ENCODE measurements at places on chromosomes 11 and 22. TPM values are rescaled to one million over a fixed set of nuclear protein-coding genes. Genes with fewer than 3 reads are reported as not detected.
A peak's percentile ranks its signal among the peaks of the same experiment; 100 is the strongest.

Gene KCNA4
- total RNA-seq = not detected

Gene TENM4
- 5.0 TPM for total RNA-seq

Gene CEP126
- 4.3 TPM for total RNA-seq

Gene SYCE3
- 1.2 TPM for total RNA-seq

Gene NXPE2
- not detected for total RNA-seq

Gene SSTR3
- not detected for total RNA-seq

Gene KRTAP5-1
- total RNA-seq = not detected

Gene ANKK1
- total RNA-seq = 1.3 TPM

Gene RPLP2
- 2,142 TPM for total RNA-seq

Gene RBMXL2
- not detected for total RNA-seq

- H3K27me3 ChIP-seq = no peaks in the 10 kb centered on the region
- H3K27ac ChIP-seq = no peak overlapping the region
- H3K36me3 ChIP-seq = no peaks in the 10 kb centered on the region
- H3K4me1 ChIP-seq = no peaks in the 10 kb centered on the region
Measured at GRCh38 chr11:96045622-96046456, 121.9 kb upstream of the MTMR2 start.

DNA sequence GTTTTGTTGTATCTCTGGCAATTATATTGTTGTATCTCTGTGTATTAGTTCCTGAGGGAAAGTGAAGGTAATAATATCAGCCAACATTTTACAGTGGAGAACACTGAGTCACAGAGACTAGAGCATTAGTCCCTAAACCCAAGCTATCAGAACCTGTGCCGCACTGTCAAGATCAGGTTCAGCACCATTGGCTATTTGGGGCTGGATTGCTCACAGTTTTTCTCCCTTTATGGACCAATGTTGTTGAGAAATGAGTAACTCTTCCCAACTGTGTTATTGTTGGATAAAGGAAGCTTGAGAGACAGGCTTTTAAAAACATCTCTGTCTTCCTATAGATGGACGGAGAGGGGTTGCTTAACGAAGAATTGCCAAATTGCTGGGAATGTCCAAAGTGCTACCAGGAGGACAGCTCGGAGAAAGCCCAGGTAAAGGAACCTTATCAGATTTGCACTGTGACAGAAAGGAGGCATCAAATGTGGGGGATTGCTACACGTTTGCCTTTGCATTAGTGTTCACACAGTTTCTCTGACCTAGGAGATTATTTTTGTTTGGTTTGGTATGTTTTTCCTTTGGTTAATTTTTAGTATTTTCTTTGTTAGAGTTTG lies 18.2 kb upstream of the GRK2 start:
- DNase-seq = no peak
- H3K27me3 ChIP-seq = no peaks in the 10 kb centered on the region
- peak overlapping the region; percentile 81 for H3K27ac ChIP-seq
- peak overlapping the region; percentile 10 for H3K4me3 ChIP-seq

- no peaks in the 10 kb centered on the region for H3K27me3 ChIP-seq
- peak overlapping the region; percentile 100 for H3K27ac ChIP-seq
- peaks cover 25% of the 10 kb centered on the region for H3K4me1 ChIP-seq
- H3K4me3 ChIP-seq = peak overlapping the region; percentile 96
- no peak for DNase-seq
Measured at GRCh38 chr22:46083383-46084350, 66.7 kb upstream of the PPARA start.

DNA sequence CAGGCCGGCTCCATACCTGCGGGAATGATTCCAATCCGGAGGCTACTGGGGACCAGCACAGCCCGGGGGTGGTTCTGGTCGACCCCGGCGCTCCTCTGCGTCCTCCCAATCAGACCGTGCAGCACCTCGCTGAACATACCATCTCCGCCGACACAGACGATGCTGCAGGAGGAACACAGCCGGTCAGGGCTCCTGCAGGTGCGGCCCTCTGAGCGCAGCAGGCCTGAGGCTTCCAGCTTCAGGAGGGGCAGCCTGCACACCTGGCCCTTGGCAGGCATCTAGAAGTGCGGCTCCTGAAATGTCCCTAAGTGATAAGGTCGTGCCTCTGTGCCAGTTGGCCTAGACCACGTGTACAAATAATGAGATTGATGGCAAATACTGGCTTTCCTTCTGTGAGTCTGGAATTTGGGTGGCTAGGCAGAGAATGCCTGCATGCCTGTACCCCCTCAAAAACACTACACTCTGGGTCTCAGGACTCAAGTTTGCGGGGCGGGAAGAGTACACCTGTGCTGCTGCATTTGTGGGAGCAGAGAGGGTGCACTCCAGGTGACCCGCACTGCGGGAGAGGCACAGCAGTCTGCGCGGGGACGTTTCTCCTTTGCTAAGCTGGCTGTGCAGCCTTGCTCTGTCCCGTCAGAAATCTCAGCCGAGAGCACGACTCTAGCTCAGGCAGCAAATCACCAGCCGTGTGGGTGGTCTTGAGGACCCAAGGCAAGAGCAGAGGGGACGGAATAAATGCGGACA lies 30.1 kb downstream of the CERK start:
- no peaks in the 10 kb centered on the region for H3K27me3 ChIP-seq
- no peak overlapping the region for H3K4me3 ChIP-seq
- H3K36me3 ChIP-seq = peaks cover 66% of the 10 kb centered on the region
- DNase-seq = no peak

GRCh38 chr11:14669958-14670357 lies 26.4 kb downstream of the PDE3B start:
- no peaks in the 10 kb centered on the region for H3K36me3 ChIP-seq
- no peak for DNase-seq
- H3K4me1 ChIP-seq = peaks cover 9% of the 10 kb centered on the region
- no peak overlapping the region for H3K4me3 ChIP-seq
- no peaks in the 10 kb centered on the region for H3K27me3 ChIP-seq

DNA sequence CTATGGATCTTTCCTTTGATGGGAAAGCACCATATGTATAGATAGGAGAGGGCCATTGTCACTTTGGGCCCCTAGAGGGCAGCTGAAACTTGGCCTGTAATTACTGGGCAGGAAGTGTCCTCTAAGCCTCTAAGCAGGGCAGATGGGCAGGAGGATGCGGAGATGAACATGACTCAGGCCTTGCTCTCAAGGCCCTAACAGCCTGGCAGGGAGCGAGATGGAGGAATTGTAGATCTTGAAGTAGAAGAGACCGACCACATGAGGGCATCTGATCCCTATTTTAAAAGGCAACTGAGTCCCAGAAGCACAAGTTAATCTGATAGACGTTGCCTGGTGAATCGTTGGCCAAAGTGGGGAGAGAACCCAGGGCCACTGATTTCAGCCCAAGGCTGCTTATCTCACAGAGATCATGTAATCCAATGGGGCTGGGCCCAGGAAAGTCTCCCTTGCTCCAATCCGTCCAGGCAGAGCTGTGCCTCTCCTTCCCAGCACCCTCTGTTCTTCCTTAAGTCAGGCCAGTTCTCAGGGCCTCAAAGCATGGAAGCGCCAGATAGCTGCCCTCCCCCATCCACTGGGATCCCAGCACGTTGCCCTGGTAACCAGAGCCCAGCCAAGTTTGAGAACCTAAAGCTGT lies 2.5 kb upstream of the SEPTIN3 start:
- H3K27ac ChIP-seq = no peak overlapping the region
- no peak overlapping the region for H3K4me3 ChIP-seq
- no peaks in the 10 kb centered on the region for H3K36me3 ChIP-seq
- peaks cover 6% of the 10 kb centered on the region for H3K4me1 ChIP-seq
- DNase-seq = peak; percentile 76

DNA sequence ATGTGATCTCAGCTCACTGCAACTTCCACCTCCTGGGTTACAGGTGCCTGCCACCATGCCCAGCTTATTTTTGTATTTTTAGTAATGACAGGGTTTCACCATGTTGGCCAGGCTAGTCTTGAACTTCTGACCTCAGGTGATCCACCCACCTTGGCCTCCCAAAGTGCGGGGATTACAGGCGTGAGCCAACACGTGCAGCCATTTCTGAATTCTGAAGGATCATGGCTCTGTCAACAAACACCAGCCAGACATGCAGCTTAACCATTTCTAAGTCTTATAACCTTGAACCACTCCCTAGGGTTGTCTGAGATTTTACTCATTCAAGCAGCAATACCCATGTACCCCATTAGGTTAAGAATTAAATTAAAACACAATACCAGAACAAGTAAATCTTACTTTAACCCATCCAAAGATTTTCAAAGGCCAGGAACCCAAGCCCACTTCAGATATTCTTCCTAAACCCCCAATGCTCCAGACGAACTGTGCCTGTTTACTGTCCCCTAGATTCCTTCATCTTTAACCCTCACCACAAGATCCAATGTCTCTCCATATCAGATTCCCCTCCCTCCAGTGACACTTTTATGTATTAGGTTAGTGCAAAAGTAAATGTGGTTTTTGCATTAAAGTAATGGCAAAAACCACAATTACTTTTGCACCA lies 4.0 kb downstream of the RPS13 start:
- H3K27me3 ChIP-seq = no peaks in the 10 kb centered on the region
- H3K4me3 ChIP-seq = no peak overlapping the region
- H3K36me3 ChIP-seq = peaks cover 71% of the 10 kb centered on the region
- no peak for DNase-seq

DNA sequence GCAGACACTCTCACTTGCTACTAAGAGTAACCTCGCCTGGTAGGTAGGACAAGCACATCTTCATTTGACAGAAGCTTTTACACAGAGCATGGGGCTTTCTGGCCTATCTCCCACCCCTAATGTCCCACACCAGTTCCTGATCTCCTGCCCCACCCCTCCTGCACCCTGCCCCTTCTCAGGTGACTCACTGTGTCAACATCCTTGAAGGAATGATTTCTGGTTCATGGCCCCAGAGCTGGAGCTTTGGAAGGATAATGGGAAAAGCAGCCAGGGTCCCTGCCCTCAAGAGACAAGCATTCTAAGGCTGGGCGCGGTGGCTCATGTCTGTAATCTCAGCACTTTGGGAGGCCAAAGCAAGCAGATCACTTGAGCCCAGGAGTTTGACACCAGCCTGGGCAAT lies 47.2 kb downstream of the LRFN4 start:
- H3K4me3 ChIP-seq = no peak overlapping the region
- H3K36me3 ChIP-seq = no peaks in the 10 kb centered on the region
- H3K4me1 ChIP-seq = peaks cover 37% of the 10 kb centered on the region
- H3K27ac ChIP-seq = peak overlapping the region; percentile 73
- peak; percentile 57 for DNase-seq

DNA sequence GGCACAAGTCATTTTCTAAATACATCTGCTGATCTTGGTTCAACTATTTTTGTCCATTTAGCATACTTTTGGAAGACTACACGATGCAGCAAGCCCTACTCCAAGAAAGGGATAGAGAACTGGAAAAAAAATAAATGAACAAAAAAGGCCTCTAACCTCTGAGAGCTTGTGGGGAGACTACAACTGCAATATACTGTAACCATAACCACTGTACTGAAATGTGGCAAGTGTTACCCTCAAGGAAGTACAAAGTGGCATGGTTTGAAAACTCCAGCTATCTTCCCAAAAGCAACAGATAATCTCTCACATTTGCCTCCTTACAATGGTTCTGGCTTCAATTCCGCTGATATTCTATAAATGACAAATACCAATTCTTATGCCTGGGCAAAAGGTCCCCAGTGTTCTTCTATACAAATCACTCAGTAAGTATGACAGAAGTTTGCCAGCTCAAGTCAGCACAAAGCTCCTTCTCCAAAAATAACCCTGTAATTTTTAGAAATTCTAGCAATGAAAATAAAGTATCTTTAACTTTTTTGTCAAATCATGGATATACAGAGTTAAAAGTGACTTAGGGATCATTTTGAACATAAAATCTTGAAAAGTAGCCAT lies 22.9 kb downstream of the AMBRA1 start:
- peaks cover 5% of the 10 kb centered on the region for H3K36me3 ChIP-seq
- no peaks in the 10 kb centered on the region for H3K4me1 ChIP-seq
- no peaks in the 10 kb centered on the region for H3K27me3 ChIP-seq
- H3K27ac ChIP-seq = no peak overlapping the region
- no peak for DNase-seq

DNA sequence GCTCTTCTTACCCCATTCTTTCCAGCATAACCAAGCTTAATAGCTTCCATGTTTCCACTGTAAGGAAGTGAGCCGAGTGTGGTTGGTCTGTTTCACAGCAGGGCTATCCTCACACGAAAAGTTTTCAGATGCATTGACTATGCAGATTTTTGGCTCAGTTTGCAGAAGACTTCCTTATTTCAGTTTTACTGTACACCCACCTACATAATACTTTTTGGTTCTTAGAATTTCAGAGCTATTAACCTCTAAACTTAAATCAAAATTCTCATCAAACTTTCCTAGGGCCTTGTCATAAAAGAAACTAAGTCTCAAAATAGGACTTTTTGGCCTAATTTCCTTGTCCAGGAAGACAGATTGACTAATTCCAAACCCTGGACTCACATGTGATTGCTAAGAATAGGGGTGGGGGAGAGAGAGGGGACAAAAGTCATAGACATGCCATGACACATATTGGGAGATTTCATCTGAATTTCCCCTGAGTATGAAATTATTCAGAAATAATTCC lies 7.3 kb upstream of the EHF start:
- H3K4me1 ChIP-seq = no peaks in the 10 kb centered on the region
- H3K4me3 ChIP-seq = no peak overlapping the region
- H3K27me3 ChIP-seq = no peaks in the 10 kb centered on the region
- no peaks in the 10 kb centered on the region for H3K36me3 ChIP-seq
- DNase-seq = no peak

DNA sequence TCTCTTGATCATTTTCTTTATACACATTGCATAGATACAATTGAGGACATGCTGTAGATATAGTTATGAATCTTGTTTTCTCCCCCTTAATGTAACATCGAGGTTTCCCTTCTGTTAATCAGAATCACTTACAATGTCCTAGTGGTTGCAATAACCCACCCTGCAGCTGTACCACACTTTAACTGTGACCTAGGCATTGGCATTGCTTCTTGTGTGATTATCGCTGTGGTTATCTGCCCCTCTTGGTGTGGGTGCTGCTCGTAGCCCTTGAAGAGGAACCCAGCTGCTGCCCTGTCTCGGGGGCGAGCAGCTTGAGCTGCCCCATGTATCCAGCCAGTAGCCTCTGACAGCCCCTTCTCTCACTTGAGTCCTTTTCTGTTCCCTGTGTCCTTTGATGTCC lies 1.5 kb downstream of the DGAT2 start:
- H3K36me3 ChIP-seq = peaks cover 6% of the 10 kb centered on the region
- H3K4me3 ChIP-seq = peak overlapping the region; percentile 77
- H3K4me1 ChIP-seq = peaks cover 35% of the 10 kb centered on the region
- no peak overlapping the region for H3K27ac ChIP-seq
- DNase-seq = no peak

GRCh38 chr11:67240576-67241389 lies 25.5 kb upstream of the GRK2 start:
- H3K27ac ChIP-seq = peak overlapping the region; percentile 97
- peaks cover 24% of the 10 kb centered on the region for H3K4me1 ChIP-seq
- peak; percentile 82 for DNase-seq

DNA sequence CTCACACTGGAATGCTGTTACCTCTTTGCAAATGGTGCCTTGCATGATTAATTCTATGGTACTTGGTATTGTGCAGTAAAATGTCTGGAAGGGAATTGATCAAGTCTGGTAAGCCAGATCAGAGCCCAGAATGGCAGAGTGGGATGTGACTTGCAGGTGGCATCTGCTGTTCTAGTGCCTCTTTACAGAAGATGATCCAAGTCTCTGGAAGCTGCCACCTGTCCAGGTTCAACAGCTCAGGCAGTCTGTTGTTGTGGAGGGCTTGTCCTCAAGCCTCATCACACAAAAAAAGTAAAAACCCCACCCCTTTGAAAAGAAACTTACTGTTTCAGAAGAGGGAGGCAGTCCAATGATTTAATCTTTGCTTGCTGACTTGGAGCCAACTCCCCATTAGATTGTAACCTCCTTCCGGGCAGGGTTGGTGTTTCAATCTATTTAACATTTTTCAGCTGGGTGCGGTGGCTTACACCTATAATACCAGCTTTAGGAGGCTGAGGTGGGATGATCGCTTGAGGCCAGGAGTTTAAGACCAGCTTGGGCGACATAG lies 17.1 kb downstream of the ZNRF3 start:
- H3K4me3 ChIP-seq = no peak overlapping the region
- H3K4me1 ChIP-seq = peaks cover 21% of the 10 kb centered on the region
- no peaks in the 10 kb centered on the region for H3K27me3 ChIP-seq
- H3K36me3 ChIP-seq = no peaks in the 10 kb centered on the region
- peak overlapping the region; percentile 4 for H3K27ac ChIP-seq
- no peak for DNase-seq
